ENCODE measurements at places on chromosomes 7 and 10. TPM values are rescaled to one million over a fixed set of nuclear protein-coding genes. Genes with fewer than 3 reads are reported as not detected.

GRCh38 chr10:132145521-132146185 lies 41.1 kb upstream of the DPYSL4 start:
- no peak overlapping the region for H3K4me3 ChIP-seq
- H3K4me1 ChIP-seq: no peaks in the 10 kb centered on the region
- peak; percentile 54 for DNase-seq
- H3K27me3 ChIP-seq: peaks cover 22% of the 10 kb centered on the region
- H3K27ac ChIP-seq: no peak overlapping the region
- no peaks in the 10 kb centered on the region for H3K36me3 ChIP-seq

GRCh38 chr10:82529062-82529461 lies 654.1 kb downstream of the NRG3 start:
- no peak for DNase-seq
- H3K4me3 ChIP-seq: no peak overlapping the region
- H3K27me3 ChIP-seq: no peaks in the 10 kb centered on the region
- H3K4me1 ChIP-seq: no peaks in the 10 kb centered on the region

DNA sequence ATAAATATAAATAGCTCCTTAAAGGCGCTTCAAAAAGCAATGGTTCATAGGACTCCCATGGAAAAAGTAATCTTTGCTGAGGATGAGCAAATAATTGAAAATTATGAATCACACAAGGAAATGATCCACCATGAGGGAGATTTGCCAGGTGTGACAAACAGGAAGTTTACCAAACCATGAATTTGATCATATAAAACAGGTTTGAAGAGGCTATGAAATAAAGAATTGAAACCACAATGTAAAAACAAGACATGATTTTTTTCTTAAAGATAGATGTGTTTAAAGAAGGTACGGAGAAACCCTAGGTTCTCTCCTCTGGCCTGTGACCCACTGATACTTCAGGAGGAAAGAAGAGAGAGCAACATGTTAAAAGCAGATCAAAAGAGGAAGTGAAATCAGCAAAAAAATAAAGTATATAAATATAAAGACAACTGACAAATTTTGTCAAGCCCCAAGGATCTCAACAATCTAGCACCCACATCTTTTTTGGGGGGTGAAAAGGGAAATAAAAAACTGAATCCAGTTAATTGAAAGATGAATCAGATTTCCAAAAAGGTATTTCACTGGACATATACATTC lies 111.3 kb upstream of the ASAH2 start:
- no peaks in the 10 kb centered on the region for H3K36me3 ChIP-seq
- H3K4me1 ChIP-seq: peaks cover 32% of the 10 kb centered on the region
- DNase-seq: no peak
- no peak overlapping the region for H3K27ac ChIP-seq
- H3K4me3 ChIP-seq: no peak overlapping the region

DNA sequence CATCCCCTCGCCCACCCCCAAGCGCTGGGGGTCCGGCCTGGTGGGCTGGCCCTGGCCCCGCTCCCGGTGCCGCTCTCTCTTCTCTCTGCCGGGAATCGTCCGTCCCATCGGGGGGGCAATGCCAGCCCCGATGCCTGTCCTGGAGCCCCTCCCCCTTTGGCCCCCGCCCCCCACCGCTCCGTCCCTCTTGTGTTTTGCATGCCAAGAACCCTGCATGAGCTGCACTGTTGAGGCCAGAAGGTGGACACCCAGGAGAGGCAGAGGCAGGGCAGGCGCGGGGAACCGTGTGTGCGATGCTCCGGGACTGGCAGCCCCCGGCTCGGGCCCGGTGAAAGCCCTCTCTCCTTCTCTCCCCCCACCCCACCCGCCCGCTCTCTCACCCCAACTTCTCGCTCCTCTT lies 22.1 kb upstream of the HSPB1 start:
- no peak overlapping the region for H3K27ac ChIP-seq
- peaks cover 21% of the 10 kb centered on the region for H3K27me3 ChIP-seq
- DNase-seq: no peak
- H3K4me1 ChIP-seq: peaks cover 4% of the 10 kb centered on the region

DNA sequence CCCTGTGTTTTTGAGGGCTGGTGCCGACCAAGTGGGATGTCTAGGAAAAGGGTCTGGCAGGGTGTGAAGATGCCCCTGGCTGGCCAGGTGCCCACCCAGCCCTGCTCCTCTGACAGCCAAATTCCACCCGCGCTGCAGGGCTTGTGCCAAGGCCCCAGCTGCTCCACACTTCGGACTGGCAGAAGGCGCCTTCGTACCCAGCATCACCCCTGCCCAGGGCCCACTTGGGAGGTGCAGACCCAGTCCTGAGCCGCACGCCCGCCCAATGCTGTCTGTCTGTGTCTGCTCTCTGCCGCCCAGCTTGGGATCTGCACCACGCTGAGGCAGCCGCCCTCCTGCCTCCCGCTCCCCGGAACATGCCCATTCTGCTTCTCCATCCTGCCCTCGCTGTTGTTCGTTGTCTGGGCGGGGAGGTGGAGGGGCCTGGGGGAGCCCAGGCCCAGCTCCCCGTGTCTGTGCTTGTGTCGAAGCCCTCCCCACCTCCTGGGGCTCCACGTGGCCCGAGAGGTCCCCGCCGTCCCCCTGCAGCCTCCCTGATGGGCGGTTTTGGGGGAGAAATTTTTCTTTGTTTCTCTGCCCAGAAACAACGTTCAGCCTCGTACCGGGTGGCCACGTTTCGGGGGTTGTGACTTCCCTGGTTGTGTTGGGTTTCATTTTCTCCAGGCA lies 36.9 kb upstream of the PPIF start:
- no peak overlapping the region for H3K27ac ChIP-seq
- no peak for DNase-seq
- no peak overlapping the region for H3K4me3 ChIP-seq
- no peaks in the 10 kb centered on the region for H3K27me3 ChIP-seq

DNA sequence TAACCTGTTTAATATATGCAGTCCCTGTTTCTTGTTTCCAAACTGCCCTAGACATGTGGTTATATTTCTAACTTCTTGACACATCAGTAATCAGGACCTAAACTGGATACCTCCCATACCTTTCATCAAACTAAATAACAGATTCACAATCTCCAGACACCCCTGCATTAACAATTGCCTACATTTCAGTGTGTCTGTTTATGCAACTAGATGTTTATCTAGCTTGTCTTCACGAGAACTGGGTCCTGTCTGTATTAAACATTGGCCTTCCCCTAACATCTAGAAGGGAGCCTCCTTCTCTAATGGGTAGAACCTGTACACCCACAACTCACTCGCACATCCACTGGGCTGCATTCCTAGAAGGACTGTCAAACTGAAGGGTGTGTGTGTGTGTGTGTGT lies 683.7 kb upstream of the FZD8 start:
- DNase-seq: no peak
- H3K27ac ChIP-seq: no peak overlapping the region
- H3K27me3 ChIP-seq: no peaks in the 10 kb centered on the region
- no peak overlapping the region for H3K4me3 ChIP-seq
- no peaks in the 10 kb centered on the region for H3K36me3 ChIP-seq

- no peak for DNase-seq
- no peak overlapping the region for H3K4me3 ChIP-seq
- no peaks in the 10 kb centered on the region for H3K36me3 ChIP-seq
- no peaks in the 10 kb centered on the region for H3K4me1 ChIP-seq
Measured at GRCh38 chr7:44224974-44225565, 24.3 kb downstream of the YKT6 start.

The NEUROD6 gene
- total RNA-seq: not detected

The SPDYE17 gene
- not detected for total RNA-seq

The HMX3 gene
- not detected for total RNA-seq

The OR2A1 gene
- not detected for total RNA-seq
